Suppressor macrophage treated with lipopolysaccharide for 4 hours (primary cell): ENCODE measurements at places on chromosomes 5 and 9.

- DNase-seq, result no peak
Measured at GRCh38 chr9:129094387-129095169, 13.7 kb downstream of the DOLPP1 start.

DNA sequence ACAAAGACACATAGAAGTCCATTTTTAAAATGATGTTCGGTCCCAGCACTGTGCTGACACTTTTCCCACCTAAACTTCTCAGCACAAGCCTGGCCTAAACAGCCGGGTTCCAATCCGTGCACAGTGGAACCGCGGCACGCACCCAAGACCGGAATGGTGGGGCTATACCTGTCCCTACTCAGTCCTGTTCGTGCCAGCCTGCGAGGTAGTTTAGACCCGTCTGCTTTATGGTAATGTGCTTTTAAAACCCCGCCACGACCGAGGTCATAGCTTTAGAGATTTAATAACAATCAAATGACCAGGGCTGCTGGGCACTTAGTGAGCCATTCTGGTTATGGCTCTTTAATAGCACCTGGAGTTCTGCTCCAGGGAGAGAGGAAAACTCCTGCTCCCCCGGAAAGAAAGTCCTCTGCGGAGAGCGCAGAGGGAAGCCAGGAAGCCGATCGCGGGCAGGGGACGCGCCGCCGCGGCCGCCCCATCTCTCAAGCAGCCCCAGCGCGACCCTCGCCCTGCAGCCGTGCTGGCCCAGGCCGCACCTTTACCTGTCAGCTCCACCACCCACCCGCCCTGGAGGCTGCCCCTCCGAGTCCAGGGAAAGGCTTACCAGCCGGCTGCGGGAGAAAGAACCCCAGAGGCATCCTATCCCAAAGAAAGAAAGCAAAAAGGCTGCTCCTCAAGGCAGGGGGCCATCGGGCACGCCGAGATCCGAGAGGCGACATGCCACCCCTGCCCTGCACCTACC lies 511 bp downstream of the ARL15 start:
- no peak for DNase-seq

DNA sequence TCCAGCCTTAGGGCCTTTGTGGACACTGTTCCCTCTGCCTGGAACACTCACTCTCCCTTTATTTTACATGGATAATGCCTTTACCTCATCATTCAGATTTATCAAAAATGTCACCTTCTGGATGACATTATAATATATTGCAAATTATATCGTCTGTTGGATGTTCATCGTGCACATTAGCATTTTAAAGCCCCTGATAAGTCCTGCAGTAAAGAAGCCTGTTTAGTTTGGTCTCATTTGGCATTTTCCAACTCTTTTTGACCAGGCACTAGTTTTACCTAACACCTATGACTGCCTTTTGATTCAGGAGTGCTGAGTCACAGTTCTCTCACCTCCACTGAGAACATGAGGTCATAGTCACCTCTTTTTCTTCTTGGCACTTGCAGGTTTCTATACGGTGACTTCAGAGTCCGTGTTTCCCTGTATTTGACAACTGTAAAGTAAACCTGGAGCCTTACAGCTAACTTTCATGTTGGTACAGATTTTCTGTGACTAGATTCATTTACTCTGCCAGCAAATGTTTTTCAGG lies 57.7 kb upstream of the STC2 start:
- DNase-seq, result no peak

- no peak for DNase-seq
Measured at GRCh38 chr5:95669540-95669939, 13.3 kb downstream of the SPATA9 start.

- no peak for DNase-seq
Measured at GRCh38 chr9:133701321-133701980, 36.7 kb downstream of the SARDH start.
